Activated CD8-positive, alpha-beta memory T cell treated with anti-CD3 and anti-CD28 coated beads for 4 hours (primary cell): ENCODE measurements at places on chromosomes 16 and 17.
A peak's percentile ranks its signal among the peaks of the same experiment; 100 is the strongest.

GRCh38 chr16:12752159-12752558, 51.5 kb downstream of the CPPED1 start:
- no peak for DNase-seq

- DNase-seq = no peak
These were observed 21.7 kb upstream of the NFAT5 start for GRCh38 chr16:69544088-69544487.

DNA sequence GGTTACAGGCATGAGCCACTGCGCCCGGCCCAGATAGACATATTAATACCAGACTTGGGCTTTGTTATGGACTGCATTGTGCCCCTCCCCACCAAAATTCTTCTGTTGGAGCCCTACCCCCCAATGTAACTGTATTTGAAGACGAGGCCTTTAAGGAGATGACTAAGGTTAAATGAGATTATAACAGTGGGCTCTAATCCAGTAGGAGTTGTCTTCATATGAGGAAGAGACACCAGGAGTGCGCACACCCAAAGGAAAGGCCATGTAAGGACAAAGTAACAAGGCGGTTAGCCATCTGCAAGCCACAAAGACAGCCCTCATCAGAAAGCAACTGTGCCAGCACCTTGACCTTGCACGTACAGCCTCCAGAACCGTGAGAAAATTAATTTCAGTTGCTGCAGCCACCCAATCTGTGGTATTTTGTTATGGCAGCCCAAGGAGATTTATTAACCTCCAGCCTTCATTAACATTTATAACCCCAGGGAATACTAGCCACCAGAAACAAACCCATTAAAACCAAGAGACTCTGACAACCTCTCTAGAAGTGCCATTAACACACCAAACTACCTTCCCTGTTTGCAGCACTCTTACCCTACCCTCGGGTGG, 107.6 kb downstream of the TTC19 start:
- no peak for DNase-seq

GRCh38 chr16:89827383-89828198, 684 bp upstream of the SPIRE2 start:
- no peak for DNase-seq

GRCh38 chr17:33120103-33120502, 128.5 kb downstream of the SPACA3 start:
- DNase-seq = no peak

DNA sequence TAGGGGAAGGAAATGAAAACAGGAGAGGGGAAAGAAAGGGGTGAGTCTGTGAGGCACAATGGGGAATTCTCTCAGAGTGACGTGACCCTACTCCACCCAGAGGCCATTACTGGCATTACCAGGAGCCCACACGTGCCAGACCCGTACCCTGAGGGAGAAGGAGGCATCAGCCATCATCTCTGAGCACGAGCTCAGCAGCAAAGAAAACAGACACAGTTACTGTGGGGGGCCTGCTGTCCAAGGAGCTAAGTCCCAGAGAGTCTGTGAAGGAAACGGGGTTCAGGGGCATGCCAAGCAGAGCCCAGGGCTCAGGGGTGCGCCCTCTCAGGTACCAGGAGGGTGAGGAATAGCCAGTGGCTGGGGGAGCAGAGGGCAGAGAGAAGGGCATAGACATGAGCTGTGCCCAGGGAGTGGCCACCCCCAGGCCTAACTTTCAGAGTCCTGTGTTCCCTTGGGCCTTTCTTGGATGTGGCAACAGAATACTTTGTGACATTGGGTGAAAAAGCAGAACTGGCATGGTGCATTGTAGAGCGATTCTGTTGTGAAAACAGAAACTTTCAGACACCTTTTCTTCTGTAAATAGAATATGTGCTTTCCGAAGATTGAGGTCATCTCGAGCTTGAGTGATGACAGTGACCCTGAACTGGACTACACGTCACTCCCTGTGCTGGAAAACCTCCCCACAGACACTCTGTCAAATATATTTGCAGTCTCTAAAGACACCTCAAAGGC, 11.3 kb downstream of the TAF1C start:
- DNase-seq = peak; percentile 28

- DNase-seq = no peak
These were observed 5.2 kb upstream of the RAB26 start for GRCh38 chr16:2142942-2143877.

GRCh38 chr16:21568502-21569189, 30.7 kb upstream of the METTL9 start:
- no peak for DNase-seq

DNA sequence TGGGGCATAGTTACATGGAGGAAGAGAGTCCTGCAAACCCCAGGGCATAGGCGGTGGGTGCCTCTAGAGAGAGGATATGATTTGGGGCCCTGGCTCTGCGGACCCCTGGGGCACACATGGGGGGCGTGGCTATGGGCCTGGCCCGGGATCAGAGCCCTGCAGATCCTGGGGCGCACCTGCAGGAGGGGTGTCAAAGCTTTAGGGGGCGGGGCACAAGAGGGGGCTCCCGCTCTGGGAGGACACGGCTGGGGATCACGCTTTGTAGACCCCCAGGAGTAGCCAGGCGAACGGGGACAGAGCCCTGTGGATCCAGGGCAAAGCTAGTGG, 497 bp downstream of the BCL7C start:
- DNase-seq = no peak

- DNase-seq = no peak
These were observed 211.2 kb downstream of the IRF8 start for GRCh38 chr16:86110134-86110533.

- DNase-seq = no peak
These were observed 6.6 kb upstream of the DPEP2 start for GRCh38 chr16:68005786-68006286.

- no peak for DNase-seq
These were observed 5.6 kb downstream of the SPATA32 start for GRCh38 chr17:45256114-45256966.

GRCh38 chr17:49556223-49556943, 19.3 kb upstream of the NXPH3 start:
- peak; percentile 59 for DNase-seq

DNA sequence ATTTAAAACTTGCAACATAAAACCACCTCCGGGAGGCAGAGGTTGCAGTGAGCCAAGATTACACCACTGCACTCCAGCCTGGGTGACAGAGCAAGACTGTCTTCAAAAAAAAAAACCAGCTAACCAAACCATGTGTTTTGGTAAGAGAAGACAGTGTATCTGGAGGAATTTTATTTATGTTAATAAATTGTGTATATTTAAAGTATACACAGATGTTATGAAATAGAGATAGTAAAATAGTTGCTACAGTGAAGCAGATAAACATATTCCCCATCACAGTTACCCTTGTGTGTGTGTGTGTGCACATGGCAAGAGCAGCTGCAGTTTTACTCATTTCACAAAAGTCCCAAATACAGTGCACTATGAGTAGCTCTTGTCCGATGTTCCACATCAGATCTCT, 54.8 kb upstream of the CRISPLD2 start:
- DNase-seq = no peak

- peak; percentile 39 for DNase-seq
These were observed 157.1 kb downstream of the RGS9 start for GRCh38 chr17:65294181-65294719.

DNA sequence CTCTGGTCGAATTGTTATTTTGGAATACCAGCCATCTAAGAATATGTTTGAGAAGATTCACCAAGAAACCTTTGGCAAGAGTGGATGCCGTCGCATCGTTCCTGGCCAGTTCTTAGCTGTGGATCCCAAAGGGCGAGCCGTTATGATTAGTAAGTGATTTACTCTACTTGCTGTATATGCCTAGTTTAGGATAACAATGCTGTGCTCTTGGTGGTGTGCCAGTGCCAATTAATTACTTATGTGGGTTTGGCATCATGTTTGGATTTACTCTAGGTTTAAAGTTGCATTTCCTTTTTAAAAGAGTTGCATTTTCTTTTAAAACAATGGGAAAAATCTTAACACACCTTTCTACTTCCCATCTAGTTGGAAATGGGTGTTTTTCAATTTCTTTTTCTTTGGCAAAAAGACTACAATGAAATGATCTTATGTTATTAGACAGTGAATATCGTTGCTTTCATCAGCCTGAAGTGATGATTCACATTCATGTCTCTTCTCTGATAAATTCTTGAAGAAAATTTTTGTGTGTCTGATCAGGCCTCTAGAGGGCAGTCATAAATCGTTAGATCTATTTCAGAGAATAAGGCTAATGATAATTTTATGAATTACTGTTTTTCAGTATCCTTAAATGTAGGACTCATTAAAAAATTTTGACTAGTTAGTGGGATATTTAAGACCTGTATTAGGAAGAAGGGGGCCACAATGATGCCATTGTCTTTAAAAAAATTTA, 5.6 kb downstream of the SF3B3 start:
- no peak for DNase-seq

DNA sequence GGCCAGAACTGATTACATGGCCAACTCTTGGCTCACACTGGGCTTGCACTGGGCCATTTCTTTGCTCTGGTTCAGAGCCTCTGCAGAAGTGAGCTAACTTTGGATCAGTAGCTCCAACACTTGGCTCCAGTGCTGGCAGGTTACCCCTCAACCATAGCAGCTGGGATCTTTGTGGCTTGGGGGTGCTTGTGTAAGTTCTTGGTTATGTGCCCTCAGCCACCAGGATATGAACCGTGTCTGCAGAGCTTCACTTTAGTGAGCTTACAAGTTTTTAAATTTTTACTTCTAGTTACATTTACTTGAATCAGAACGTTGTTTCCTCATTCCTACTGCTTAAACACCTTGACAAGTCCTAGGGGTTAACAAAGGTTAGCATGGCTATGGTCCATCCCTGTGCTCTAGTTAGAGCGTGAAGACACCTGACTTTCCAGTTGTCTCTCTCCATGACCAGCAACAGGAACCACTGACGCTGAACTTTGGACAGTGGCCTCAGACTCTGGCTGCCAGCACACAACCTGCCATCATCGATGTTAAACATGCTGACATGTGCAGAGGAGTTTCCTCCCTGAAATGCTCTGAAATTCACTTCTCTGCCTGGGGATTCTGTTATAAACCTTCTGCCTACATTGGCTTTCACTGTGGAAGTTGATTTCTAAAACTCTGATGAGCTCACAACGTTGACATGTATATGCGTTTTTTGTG, 4.1 kb downstream of the PDF start:
- no peak for DNase-seq

- no peak for DNase-seq
These were observed 4.1 kb downstream of the ICAM2 start for GRCh38 chr17:64016231-64016784.

DNA sequence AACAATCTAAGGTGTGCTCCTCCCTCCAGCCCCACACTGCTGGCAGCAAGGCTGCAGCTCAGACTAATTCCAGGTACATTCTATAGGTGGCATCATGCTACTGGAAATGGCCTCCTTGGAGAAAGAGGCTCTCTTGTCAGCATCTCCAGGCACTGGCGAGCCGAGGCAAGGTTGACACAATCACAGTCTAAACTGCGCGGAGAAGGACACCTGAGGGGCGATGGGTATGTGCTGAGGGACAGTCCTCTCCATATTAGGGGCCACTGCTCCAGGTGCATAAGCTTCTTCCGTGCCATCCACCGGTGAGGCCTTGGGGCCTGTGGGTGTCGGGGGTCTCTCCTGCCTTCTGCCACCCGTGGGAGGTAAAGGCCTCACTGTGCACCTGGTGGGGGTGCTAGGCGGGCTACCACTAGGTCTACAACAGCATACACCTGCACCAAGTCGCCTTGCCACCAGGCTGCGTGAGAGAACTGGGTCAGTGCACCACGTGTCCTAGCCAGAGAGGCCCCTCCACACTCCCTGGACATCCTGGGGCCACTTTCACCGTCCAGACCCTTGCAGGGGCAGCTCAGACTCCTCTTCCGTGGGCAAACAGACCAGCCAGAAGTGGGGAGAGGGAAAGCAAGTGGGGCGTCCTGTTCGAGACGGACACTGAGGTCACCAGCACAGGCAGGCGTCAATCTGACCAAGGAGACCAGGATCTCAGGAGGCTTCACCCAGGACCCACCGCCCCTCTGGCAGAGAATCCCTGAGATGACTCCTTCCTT, 12.1 kb upstream of the CBX8 start:
- no peak for DNase-seq

- no peak for DNase-seq
These were observed 30.1 kb upstream of the HAPSTR1 start for GRCh38 chr16:9061358-9061813.

DNA sequence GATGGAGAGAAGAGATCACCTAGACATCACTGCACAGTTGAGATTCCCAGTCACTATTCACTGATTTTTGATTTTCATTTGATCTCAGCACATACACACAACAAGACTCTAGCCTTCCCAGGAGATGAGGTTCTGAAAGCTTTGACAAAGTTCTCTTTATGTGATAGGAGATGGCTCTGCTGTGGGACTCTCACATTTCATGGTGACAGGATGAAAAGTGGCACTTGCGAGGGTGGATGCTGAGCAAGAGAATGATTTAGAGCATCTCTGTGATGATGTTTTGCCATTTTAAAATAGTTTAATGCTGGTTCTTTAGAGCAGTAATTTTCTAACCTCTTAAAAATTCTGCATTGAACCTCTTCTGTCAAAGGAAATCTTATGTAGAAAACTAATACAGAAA, 113.3 kb upstream of the CA10 start:
- no peak for DNase-seq

GRCh38 chr17:77856551-77857305, 101.8 kb upstream of the TNRC6C start:
- no peak for DNase-seq

GRCh38 chr17:81954131-81955057, 6.6 kb downstream of the NOTUM start:
- DNase-seq = no peak

- DNase-seq = no peak
These were observed 45.6 kb downstream of the ERN1 start for GRCh38 chr17:64084086-64084939.

GRCh38 chr16:53632526-53632925, 71.1 kb downstream of the RPGRIP1L start:
- DNase-seq = no peak

DNA sequence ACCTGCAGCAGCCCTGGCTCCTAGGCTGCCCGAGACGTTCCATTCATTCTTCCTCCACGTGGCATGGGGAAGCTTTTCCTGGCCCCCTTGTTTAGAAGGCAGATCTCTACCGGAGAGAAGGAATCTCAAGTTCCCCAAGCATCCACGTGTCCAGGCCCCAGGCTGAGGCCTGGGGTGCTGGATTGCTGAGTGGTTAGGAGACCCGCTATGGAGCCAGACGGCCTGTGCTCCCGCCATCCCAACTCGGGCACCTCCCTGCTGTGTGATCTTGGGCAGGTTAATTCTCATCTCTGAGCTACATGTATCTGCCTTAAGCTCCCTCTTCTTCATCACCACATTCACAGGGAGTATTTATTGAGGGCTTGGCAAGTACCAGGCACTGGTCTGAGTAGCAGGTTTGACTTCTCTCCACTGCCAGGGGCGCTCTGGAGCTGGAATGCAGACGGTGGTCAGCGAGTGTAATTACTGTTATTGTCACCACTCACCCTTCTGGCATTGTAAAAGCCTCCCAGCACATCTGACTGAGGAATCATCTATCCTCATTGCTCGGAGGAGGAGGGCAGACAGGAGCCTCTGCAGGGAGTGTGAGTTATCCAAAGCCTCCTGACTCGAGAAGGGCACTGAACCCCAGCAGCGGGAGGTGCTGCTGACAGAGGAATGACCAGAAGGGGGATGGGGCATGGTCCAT, 1.1 kb upstream of the ADGRG1 start:
- DNase-seq = no peak

GRCh38 chr16:15545544-15545943, 97.4 kb downstream of the MARF1 start:
- no peak for DNase-seq

- no peak for DNase-seq
These were observed 13.7 kb upstream of the LGALS3BP start for GRCh38 chr17:78993241-78993956.

GRCh38 chr16:78998879-78999278, 601.7 kb downstream of the MAF start:
- DNase-seq = no peak
